ENCODE measurements at places on chromosomes 4 and X. TPM values are rescaled to one million over a fixed set of nuclear protein-coding genes. Genes with fewer than 3 reads are reported as not detected.

- DNase-seq, result no peak
Observed at GRCh38 chr4:4855301-4856070, 4.0 kb upstream of the MSX1 start.

GRCh38 chr4:115514675-115515074 lies 401.3 kb upstream of the NDST4 start:
- DNase-seq, result no peak

DNA sequence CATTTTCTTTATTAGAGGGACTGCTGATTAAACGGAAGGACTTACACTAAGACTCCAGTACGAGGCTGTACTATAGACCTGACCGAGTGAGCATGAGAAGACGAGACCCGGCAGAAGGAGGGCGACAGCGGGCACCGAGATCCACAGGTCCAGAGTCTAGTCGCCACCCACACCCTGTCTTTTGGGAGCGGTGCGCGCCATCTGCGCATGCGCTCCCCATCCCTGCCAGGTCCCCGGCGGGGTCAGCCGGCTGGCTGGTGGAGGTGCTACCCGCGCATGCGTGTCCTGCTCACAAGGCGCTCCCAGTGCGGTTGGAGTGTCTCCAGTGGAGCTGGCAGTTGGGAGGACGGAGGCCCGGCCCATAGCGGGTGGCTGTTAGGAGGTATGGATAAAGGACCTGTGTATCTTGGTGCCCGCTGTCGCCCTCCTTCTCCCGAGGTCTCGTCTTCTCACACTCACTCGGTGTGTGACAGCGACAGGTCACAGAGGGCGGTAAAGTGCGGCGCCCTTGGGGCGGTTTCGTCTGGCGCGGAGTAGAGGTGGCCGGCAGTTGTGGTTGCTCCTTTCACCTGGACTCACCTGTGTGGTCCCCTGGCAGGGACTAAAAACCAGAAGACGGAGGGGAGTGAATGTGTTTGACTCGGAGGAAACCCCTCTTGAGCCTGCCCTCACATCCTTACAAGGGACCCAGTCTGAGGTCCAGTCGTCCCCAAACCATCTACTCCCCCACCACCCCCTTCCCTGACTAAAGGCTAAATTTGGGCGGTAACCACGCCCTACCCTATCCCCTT lies 7.6 kb upstream of the HSD17B10 start:
- DNase-seq, result peak; percentile 80

DNA sequence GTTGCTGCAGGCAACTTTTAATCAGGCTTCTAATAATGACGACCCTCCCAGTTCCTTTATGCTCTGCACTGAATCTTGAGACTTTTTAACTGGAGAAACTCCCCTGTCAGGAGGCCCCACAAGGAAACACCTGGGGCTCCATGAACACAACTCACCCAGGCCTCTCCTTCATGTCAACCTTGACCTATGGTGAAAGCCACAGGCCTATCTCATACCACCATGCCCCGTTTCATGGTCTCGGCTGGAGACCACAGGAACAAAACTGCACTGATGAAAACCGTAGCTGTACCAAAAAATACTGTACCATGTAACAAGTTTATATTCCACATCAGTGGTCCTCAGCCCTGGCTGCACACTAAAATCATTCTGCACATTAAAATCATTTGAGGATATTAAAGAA lies 57.0 kb downstream of the ZNF827 start:
- no peak for DNase-seq

- DNase-seq, result no peak
Observed at GRCh38 chr4:139887962-139888735, 222.5 kb downstream of the MGST2 start.

DNA sequence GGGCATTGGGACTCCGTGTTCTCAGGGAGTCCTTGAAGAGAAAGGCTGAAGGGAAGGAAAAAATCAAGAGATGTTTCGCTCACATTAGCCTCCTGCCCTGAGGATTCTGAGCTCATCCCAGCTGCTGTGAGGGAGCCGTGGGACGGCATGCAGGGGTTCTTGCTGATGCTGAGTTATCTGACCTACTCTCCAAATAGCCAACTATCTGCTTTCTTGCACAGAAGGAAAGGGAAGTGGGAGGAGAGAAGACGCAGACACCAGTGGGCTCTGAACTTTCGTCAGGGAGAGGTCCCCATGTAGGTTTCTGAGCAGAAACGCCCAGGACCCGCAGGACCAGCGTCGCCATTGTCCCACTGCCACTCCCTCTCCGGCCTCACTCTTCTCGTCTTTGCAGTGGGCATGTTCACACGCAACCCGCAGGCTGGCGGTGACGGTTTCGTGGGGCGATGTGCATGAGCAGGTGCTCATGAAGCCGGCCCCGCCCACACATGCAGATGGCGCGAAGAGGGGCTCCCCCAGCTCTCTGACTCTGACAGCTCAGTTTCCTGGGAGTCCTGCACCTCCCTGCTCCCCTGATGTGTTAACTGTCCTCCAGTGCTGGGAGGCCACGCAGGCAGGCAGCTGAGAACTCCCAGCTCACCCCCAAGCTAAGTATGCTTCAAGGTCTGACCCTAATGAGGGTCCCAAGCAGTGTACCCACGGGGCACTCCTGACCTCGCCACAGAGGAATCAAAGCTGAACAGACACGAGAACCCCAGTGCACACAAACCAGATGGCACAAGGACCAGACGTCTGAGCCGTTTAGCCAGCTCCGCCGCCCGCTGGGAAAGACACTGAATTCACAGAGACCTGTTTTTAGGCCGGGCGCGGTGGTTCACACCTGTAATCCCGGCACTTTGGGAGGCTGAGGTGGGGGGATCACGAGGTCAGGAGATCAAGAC lies 13.6 kb upstream of the ABLIM2 start:
- DNase-seq, result no peak

DNA sequence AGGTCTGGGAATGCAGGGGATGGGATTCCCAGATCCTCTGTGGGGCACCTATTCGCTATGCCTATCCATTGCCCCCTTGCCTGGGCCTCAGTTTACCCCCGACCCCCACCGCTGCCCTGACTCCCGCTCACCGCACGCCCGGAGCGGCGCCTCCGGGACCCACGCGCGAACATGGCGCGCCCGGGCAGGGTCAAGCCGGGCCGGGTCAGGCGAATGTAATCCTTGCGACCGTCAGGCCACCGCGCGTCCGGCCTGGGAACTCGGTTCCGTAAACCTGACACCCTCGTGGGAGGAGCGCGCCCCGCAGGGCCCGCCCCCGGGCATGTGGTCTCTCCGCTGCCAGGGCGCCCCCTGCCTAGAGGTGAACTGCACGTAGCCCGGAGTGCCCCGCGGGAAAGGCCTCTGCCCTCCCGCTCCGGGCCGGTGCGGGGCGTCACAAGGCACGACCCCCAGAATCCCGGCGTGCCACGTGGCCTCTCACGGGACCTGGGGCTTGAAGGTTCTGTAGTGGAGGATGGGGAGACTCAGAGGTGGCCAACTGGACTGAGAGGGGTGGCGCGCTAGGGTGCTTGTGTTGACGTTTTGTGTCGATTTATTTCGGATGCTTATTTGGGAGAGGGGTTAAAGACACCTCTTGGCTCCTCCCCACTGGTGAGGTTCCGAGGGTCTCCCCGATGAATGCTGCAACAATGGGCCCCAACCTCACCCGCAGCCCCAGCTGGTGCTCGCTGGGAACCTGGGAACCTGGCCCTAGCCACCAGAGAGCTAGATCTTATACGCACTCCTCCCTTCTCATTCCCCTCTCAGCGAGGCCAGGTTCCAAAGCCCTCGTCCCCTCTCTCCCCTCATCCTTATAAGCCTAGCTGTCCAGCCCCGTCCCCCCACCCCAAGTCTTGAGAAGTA lies at the start of gene PRICKLE3:
Gene PRICKLE3, minus strand, starts transcription at position 249 of the 903 bp plus-strand sequence. Its CDS starts 76 bp downstream, at position 173.
- DNase-seq, result peak; percentile 73

ZNF157 gene
- 0.06 TPM for total RNA-seq

FGA gene
- not detected for total RNA-seq

GRCh38 chr4:15689540-15689939 lies 7.9 kb downstream of the FAM200B start:
- peak; percentile 11 for DNase-seq

GRCh38 chr4:175386776-175387507 lies 425.1 kb downstream of the GPM6A start:
- no peak for DNase-seq

- no peak for DNase-seq
Observed at GRCh38 chr4:145019346-145019745, 78.7 kb downstream of the ANAPC10 start.
